Activated T-cell treated with anti-CD3 and anti-CD28 coated beads, Interleukin-2, amount 50 U/mL, for 72 hours (primary cell): ENCODE measurements at places on chromosomes 5 and 9. TPM values are rescaled to one million over a fixed set of nuclear protein-coding genes. Genes with fewer than 3 reads are reported as not detected.

CAMK2A gene
- total RNA-seq: not detected

COL5A1 gene
- total RNA-seq: not detected

ADAMTS16 gene
- total RNA-seq: not detected

LHX3 gene
- total RNA-seq: not detected

- no peak for DNase-seq
These were observed 154.8 kb downstream of the SGCD start for GRCh38 chr5:156481741-156482140.

GRCh38 chr9:100125236-100125635 is 26.2 kb downstream of the INVS start:
- DNase-seq: no peak

GRCh38 chr9:82554381-82554780 is 508.6 kb downstream of the RASEF start:
- DNase-seq: no peak

- no peak for DNase-seq
These were observed 63.9 kb downstream of the NDST1 start for GRCh38 chr5:150571836-150572235.

- no peak for DNase-seq
These were observed 13.1 kb upstream of the DCAF12 start for GRCh38 chr9:34139477-34140146.

GRCh38 chr5:152262667-152263066 is 142.4 kb downstream of the NMUR2 start:
- DNase-seq: no peak

GRCh38 chr9:75395336-75395735 is 307.0 kb downstream of the OSTF1 start:
- no peak for DNase-seq

DNA sequence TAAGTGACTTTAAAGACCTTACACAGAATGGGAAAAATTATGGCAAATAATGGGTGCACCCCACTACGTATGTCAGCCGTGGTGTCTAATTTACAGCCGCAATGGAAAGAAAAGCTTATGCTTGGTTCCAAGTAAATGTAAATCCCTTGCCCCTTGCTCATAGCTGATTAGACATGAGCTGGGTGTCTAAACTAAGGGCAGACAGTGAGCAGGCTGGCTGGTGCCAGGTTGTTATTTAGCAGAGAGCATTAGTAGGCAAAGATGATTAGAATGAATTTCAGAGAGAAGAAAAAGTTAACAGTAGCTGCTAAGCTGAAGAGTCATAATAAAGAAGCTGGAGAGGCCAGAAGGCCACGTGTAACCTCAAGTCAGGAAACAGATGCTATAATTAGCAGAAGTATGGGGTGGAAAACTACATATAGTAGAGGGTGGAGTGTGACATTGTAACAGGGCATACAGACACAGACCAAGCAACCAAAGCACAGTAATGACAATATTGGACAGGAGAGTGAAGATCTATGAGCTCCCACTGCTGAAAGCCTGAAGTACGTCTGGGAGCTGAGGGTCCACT is 257.7 kb downstream of the MCTP1 start:
- DNase-seq: no peak

DNA sequence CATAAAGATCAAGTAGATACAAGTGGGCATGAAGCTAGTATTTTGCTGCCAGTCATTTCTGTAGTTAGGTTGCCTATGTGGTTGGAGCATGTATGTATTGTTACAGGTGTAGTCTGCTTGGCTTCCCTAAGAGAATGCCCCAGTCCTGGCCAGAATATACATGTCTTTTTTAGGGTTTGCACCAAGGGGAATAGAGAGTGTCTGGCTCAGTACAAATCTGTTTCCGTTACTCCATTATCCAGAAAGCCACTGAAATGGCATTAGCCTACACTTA is 23.2 kb downstream of the TGFBR1 start:
- DNase-seq: peak; percentile 14

DNA sequence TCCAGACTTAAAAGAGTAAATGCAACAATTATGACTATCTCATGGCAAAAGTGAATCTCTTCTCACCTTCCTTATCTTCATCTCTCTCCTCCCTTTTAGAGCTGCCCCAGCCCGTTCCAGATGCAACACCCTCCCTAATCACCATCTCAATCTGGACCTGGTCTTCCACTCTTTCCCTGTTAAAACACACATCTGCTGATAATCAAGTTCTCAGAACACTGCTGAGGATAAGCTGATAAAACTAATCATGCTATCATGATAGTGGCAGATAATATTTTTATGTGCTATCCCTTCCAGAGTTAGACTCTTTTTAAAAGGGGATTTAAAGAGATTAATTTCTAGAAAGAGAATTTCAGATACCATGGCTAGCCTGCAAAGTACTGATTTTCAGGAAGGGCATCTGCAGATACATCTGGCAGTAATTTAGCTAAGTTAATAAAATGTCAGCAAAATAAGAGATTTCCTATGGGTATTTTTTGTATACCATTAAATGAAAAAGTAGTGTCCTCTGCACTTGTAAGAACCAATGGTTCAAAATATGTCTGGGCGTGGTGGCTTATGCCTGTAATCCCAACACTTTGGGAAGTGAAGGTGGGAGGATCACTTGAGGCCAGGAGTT is 17.2 kb downstream of the SGTB start:
- no peak for DNase-seq

DNA sequence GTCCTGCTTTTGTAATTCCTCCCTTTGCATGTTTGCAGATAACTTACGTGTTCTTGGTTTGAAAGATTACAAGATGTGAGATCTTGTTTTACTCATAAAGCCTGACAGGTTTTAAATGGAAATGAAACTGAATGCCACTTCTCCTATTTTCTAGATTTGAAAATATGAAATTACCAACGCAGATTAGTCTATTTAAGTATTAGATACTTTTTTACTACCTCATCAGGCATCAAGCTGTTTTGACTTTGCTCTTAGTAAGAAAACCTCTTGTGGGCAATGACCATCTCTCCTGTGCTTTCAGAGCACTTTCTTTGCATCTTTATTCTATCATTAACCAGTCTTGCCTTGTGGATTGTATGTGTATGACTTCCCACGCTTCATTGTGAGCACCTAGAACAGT is 3.5 kb downstream of the DMXL1 start:
- DNase-seq: no peak

DNA sequence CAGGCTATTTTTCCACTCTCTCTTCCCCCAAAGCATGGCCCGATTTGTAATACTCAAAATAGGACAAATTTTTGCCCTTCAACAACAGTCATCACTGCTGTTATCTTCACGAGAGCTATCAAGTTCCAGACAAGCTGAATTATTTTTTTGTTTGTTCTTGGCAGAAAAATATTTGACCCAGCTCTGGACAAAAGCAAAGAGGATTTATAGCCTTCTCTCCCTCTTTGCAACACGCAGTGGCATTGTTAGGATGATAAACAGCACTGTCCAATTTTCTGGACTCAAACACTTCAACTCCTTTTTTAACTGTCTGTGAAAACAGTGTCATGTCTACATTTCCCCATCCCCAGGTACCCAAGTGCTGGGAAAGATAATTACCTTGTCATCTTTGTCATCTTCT is 160.3 kb downstream of the SLF1 start:
- no peak for DNase-seq

GRCh38 chr5:98933445-98934072 is 4.8 kb upstream of the CHD1 start:
- DNase-seq: no peak

GRCh38 chr5:175390352-175391083 is 53.5 kb downstream of the DRD1 start:
- no peak for DNase-seq

- no peak for DNase-seq
These were observed 581.7 kb upstream of the RIOK2 start for GRCh38 chr5:97764700-97765099.
